ENCODE measurements at places on chromosomes 6 and 20. TPM values are rescaled to one million over a fixed set of nuclear protein-coding genes. Genes with fewer than 3 reads are reported as not detected.

GRCh38 chr6:34475238-34475682 is 9.4 kb downstream of the PACSIN1 start:
- no peak for DNase-seq

DNA sequence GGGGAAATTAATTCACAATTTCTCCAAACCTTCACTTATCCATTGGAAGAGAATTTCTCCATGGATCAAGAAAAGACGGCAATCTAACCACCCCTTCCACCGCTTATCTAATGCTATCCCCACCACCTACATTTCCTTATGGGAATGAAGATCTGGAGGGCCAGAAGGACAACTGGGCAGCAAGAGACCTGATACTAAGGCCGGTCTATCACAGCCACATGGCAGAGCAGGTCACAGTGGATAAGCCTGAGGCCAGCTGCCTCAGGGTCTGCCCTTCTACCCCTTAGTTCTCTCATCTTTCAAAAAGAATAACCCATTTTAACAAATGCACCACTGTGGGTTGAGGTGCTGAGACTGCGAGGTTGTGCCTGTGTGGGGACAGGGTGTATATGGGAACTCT is 37.1 kb downstream of the MAN1A1 start:
- no peak for DNase-seq

DNA sequence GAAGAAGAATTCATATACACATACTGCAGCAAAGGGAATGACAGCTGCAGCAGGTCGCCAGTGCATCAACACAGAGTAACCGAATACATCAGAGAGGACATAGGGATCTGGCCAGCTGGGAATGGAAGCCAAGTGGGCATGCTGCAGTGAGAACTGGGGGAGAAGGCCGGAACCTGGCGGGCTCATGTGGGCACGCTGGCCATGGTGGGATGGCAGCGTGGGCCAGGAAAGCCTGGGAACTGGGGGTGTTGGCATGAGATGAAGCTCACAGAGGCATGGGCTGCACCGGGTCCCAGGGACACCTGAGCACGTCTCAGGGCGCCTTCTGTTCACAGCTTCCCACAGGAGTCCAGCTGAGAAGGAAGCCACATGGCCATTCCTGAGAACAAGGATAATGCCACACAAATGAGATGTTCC is 139.5 kb upstream of the AGPAT4 start:
- no peak for DNase-seq

GRCh38 chr6:148069256-148069655 is 273.4 kb upstream of the SASH1 start:
- no peak for DNase-seq

GRCh38 chr6:47379328-47379727 is 69.6 kb upstream of the TNFRSF21 start:
- no peak for DNase-seq

DNA sequence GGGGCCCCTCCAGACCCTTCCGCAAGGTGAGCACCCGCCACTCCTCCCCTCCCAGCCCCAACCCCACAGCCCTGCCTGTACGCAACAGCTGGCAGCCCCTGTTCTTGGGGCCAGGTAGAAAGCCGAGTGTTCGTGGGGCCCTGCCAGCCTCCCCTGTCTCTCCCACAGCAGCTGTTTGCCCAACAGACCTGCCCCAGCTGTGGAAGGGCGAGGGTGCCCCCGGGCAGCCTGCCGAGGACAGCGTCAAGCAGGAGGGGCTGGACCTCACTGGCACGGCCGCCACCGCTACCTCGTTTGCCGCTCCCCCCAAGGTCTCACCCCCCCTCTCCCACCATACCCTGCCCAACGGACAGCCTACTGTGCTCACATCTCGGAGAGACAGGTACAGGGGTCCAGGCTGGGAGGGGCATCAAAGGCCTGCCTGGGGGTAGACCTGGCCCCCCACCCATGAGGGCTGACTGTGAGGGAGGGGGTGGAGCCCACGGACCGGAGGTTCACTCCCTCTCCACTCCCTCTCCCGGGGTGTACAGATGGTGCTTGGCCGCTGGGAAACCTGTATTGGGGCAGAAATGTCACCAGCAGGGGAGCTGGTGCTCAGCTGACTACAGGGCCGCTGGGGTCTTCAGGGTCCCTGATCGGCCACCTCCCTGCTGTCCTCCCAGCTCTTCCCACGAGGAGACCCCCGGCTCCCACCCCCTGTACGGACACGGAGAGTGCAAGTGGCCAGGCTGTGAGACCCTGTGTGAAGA is 41.1 kb downstream of the FOXP4 start:
- DNase-seq, result no peak

Gene PRIM2
- total RNA-seq, result 4.1 TPM

Gene FNDC11
- total RNA-seq, result 0.09 TPM

Gene SNRNP48
- total RNA-seq, result 11.0 TPM

Measured in right cardiac atrium (tissue), 5 donors.